ENCODE measurements at places on chromosomes 1 and 21.

DNA sequence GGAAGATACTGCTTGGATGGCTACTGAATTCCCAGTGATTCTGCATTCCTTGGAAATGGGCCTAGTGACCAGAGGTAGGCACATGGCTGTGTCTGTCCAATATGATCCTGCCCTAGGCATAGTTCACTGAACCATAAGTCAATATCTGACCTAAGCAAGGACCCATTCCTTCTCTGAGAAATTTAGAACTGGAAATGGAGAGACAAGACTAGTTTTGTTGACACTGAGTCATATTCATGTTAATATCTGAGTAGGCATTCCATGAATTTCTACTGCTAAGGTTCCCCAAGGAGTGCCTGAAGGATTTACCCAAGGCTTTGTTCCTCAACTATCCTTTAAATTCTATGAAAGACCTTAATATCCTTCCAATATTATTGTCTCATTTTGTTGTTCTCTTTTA, 329.8 kb upstream of the BEND5 start:
- H3K27ac ChIP-seq: no peak overlapping the region
- H3K27me3 ChIP-seq: no peaks in the 10 kb centered on the region

GRCh38 chr1:240854367-240854766, 242.4 kb upstream of the GREM2 start:
- no peaks in the 10 kb centered on the region for H3K4me1 ChIP-seq
- H3K4me3 ChIP-seq: no peak overlapping the region
- no peaks in the 10 kb centered on the region for H3K27me3 ChIP-seq
- DNase-seq: no peak

GRCh38 chr1:181179987-181180365, 91.5 kb downstream of the IER5 start:
- H3K27ac ChIP-seq: no peak overlapping the region
- H3K4me3 ChIP-seq: no peak overlapping the region
- no peaks in the 10 kb centered on the region for H3K36me3 ChIP-seq
- H3K4me1 ChIP-seq: peaks cover 17% of the 10 kb centered on the region
- peak; percentile 35 for DNase-seq

DNA sequence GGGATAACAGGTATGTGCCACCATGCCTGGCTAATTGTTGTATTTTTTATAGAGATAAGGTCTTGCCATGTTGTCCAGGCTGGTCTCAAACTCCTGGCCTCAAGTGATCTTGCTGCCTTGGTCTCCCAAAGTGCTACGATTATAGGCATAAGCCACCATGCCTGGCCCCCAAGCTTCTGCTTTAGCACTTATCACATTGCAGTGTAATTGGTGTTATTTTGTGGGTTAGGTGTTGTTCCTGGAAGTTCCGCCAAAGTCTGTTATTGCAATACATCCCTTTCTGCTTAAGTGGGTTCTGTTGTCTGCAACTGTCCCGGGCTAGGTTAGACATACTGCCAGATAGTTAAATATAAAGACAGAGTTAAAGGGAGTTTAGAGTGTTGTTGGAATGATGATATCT, 3.4 kb downstream of the ZCCHC17 start:
- H3K4me3 ChIP-seq: no peak overlapping the region
- no peaks in the 10 kb centered on the region for H3K36me3 ChIP-seq
- DNase-seq: no peak
- peaks cover 31% of the 10 kb centered on the region for H3K4me1 ChIP-seq
- no peak overlapping the region for H3K27ac ChIP-seq
- no peaks in the 10 kb centered on the region for H3K27me3 ChIP-seq

- H3K27ac ChIP-seq: no peak overlapping the region
- no peak for DNase-seq
- no peaks in the 10 kb centered on the region for H3K4me1 ChIP-seq
- H3K4me3 ChIP-seq: no peak overlapping the region
- no peaks in the 10 kb centered on the region for H3K27me3 ChIP-seq
These were observed 157.5 kb upstream of the FGGY start for GRCh38 chr1:59139396-59139795.

GRCh38 chr21:34726627-34727337, 58.0 kb downstream of the CLIC6 start:
- DNase-seq: no peak
- no peaks in the 10 kb centered on the region for H3K36me3 ChIP-seq
- no peak overlapping the region for H3K4me3 ChIP-seq
- H3K27ac ChIP-seq: no peak overlapping the region
- no peaks in the 10 kb centered on the region for H3K27me3 ChIP-seq

DNA sequence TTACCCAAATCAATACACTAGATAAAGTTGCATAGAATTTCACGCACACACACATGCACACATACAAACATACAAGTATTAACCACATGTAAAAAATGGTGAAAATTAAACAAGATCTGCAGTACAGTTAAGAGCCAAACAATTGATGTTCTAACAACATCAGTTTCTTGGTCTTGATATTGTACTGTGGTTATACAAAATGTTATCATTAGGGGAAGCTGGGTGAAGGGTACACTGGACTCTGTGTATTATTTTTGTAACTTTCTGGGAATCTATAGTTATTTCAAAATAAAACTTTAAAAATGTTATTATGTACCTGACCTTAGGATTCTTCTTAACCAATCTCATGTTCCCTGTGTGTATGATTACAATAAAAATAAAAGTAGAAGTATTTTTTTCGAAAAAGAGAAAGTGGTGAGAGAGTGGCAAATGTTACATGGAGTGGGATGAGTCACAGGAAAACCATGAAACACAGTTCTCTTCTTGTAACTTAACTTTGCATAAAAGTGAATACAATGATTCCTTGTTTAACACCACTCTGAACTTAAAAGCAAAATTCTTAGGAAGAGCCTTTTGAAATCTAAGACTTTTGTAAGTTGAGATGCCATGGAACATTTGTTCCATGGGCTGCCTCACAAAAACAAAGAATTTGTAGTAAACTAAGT, 101.6 kb upstream of the RUNX1 start:
- no peak overlapping the region for H3K27ac ChIP-seq
- no peaks in the 10 kb centered on the region for H3K27me3 ChIP-seq
- DNase-seq: no peak
- H3K4me3 ChIP-seq: no peak overlapping the region
- H3K36me3 ChIP-seq: no peaks in the 10 kb centered on the region

GRCh38 chr1:100037927-100038659, 68.3 kb downstream of the SLC35A3 start:
- peak overlapping the region; percentile 99 for H3K27ac ChIP-seq
- peak; percentile 89 for DNase-seq
- H3K4me1 ChIP-seq: peaks cover 50% of the 10 kb centered on the region
- peak overlapping the region; percentile 75 for H3K4me3 ChIP-seq
- no peaks in the 10 kb centered on the region for H3K36me3 ChIP-seq

DNA sequence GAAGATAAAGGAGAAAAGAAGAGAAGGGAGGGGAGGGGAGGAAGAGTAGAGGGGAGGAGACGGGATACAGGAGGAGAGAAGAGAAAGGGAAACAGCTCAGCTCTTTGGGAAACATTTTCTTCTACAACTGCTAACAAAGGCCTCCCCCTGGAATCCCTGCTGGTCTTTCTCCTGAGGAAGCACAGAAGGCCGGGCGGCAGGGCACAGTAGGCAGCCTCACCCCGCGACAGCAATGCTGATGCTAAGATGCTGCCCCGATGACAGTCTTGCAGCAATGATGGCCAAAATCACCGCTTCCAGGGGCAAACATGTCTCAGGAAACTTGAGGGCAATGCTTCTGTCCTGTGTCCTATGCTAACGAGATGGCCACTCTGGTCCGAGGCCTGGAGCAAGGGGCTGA, 5.2 kb downstream of the KIAA2013 start:
- peaks cover 37% of the 10 kb centered on the region for H3K4me1 ChIP-seq
- H3K27me3 ChIP-seq: no peaks in the 10 kb centered on the region
- no peak for DNase-seq

GRCh38 chr1:202954057-202954745, 3.9 kb downstream of the ADIPOR1 start:
- peaks cover 68% of the 10 kb centered on the region for H3K4me1 ChIP-seq
- no peak overlapping the region for H3K4me3 ChIP-seq
- H3K27me3 ChIP-seq: no peaks in the 10 kb centered on the region
- DNase-seq: no peak
- H3K36me3 ChIP-seq: peaks cover 18% of the 10 kb centered on the region

GRCh38 chr21:20353351-20353750, 644.9 kb upstream of the NCAM2 start:
- no peak overlapping the region for H3K27ac ChIP-seq
- H3K4me3 ChIP-seq: no peak overlapping the region
- no peaks in the 10 kb centered on the region for H3K4me1 ChIP-seq
- no peak for DNase-seq
- no peaks in the 10 kb centered on the region for H3K36me3 ChIP-seq

DNA sequence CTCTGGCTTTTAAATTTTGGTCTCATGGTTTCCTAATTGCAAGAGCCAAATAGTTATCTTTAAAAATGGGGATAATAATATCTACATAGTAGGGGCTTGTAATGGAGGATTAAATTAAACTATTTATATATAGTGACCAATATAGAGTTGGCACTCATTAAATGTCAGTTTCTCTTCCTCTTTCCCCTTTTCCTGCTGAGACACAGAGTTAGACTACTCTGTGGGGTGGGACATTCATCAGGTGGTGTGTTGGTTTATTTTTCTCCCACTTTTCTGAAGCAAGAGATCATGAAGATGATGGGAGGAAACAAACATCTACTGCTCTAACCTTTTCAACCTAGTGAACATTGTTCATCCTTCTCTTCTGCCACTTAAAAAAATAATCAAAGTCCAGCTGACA, 17.3 kb upstream of the RAP1A start:
- H3K4me3 ChIP-seq: no peak overlapping the region
- no peaks in the 10 kb centered on the region for H3K27me3 ChIP-seq
- DNase-seq: no peak
- no peaks in the 10 kb centered on the region for H3K36me3 ChIP-seq
- no peak overlapping the region for H3K27ac ChIP-seq
- H3K4me1 ChIP-seq: peaks cover 94% of the 10 kb centered on the region

DNA sequence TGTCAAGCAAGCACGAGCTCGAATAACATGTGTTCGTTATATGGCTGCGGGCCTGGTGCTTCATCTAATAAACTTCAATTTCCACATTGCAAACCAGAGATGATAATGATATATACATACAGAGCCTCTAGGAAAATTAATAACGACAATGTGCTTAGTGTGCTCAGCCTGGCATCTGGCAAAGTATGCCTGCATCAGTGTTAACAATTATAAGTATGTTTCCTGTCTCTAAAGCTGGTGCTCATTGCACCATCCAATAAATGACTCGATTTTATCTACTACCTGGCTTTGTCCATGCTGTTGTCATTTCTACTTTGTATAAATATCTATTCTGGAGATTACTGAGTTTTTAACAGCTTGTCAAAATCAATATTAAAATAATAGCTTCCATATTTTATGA, 1402.6 kb downstream of the MRPL39 start:
- no peak for DNase-seq
- H3K4me3 ChIP-seq: no peak overlapping the region
- no peaks in the 10 kb centered on the region for H3K4me1 ChIP-seq
- no peaks in the 10 kb centered on the region for H3K27me3 ChIP-seq
- no peaks in the 10 kb centered on the region for H3K36me3 ChIP-seq
- H3K27ac ChIP-seq: no peak overlapping the region

- DNase-seq: peak; percentile 65
- no peak overlapping the region for H3K27ac ChIP-seq
- H3K36me3 ChIP-seq: peaks cover 23% of the 10 kb centered on the region
- no peaks in the 10 kb centered on the region for H3K27me3 ChIP-seq
- no peak overlapping the region for H3K4me3 ChIP-seq
These were observed 55.9 kb downstream of the MRPS6 start for GRCh38 chr21:34129039-34129891.

DNA sequence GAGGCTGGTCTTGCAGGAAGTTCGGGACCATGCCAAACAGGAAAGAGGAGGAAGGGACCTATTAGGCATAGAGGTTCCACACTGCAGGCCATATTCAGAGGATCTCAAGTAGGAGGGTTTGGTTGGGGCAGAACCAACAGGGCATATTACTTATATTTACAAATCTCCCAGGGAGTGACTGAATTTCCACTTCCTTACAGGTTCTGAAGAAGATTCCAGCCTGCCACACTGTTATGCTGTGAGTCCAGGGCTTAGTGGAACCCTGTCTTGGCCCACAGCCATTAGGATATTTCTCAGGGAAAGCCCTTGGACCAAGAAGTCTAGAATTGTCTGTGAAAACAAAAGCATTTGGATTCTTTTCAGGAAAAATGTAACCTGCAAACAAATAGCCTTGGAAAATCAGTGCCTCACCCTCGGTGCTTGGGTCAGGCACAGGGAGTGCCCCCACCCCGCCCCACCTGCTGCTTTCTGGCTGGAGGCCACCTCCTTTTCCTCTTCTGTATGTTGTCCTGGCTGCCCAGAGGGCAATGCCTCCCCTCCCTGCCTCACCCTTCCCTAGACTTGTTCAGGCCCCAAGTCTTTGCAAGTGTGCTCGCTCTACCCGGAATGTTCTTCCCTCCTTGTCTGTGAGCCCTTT, 41.0 kb upstream of the JUN start:
- no peaks in the 10 kb centered on the region for H3K36me3 ChIP-seq
- H3K27ac ChIP-seq: no peak overlapping the region
- H3K27me3 ChIP-seq: no peaks in the 10 kb centered on the region

GRCh38 chr1:17232759-17233661, 15.9 kb upstream of the PADI3 start:
- H3K4me1 ChIP-seq: no peaks in the 10 kb centered on the region
- no peaks in the 10 kb centered on the region for H3K36me3 ChIP-seq
- no peak overlapping the region for H3K4me3 ChIP-seq
- H3K27me3 ChIP-seq: no peaks in the 10 kb centered on the region
- no peak for DNase-seq
- no peak overlapping the region for H3K27ac ChIP-seq

- H3K36me3 ChIP-seq: no peaks in the 10 kb centered on the region
- H3K27ac ChIP-seq: no peak overlapping the region
- H3K4me3 ChIP-seq: no peak overlapping the region
- DNase-seq: no peak
These were observed 159.5 kb downstream of the LTN1 start for GRCh38 chr21:28833182-28833581.

- peaks cover 8% of the 10 kb centered on the region for H3K4me1 ChIP-seq
- no peaks in the 10 kb centered on the region for H3K36me3 ChIP-seq
- H3K27ac ChIP-seq: no peak overlapping the region
- no peak for DNase-seq
These were observed 497 bp downstream of the FCRLB start for GRCh38 chr1:161721738-161722343.
